ENCODE measurements at places on chromosomes 1 and 21. TPM values are rescaled to one million over a fixed set of nuclear protein-coding genes. Genes with fewer than 3 reads are reported as not detected.

AMY1C gene
- not detected for total RNA-seq

DEPDC1 gene
- total RNA-seq = 49.6 TPM

CLCA4 gene
- total RNA-seq = not detected

SPATC1L gene
- total RNA-seq = 6.9 TPM

UHMK1 gene
- 64.6 TPM for total RNA-seq

GRCh38 chr1:195763907-195764374, 844.3 kb downstream of the KCNT2 start:
- no peak for DNase-seq

- DNase-seq = no peak
Measured at GRCh38 chr1:171653796-171654195, 1.3 kb upstream of the MYOC start.

DNA sequence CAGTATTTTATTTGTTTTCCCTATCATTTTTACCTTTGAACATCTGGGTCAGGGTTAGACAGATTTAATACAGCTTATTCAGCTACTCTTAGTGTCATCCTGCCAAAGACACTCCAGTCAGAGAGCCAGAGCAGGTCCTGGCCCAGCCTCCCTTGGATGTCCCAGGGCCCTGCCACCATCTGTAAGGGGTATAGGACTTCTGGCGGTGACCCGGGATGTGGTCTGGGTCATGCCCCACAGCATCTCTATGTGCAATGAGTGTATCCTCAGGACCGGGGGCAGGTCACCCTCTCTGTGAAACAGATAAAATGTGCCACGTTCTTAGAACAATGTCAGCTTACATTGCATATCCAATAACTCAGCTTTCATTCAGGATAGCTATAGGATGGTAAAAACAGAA, 37.8 kb upstream of the PRSS38 start:
- DNase-seq = no peak

DNA sequence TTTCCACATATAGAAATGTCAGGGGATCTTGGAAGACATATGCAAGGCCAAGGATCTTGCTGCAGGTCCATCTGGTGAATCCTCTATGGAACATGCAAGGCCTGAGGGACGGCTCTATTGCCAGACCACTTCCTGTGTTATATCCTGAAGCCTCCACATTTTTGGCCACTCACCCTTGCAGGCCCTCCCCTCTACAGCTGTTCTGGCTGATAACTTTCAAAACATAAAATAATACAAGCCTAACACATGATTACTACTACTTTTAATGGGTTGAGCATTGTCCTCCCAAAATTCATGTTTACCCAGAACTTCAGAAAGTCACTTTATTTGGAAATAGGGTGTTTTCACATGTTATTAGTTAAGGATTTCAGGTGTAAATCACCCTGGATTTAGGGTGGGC, 18.5 kb upstream of the LYPLAL1 start:
- DNase-seq = no peak

- peak; percentile 35 for DNase-seq
Measured at GRCh38 chr21:14533499-14534428, 12.4 kb downstream of the SAMSN1 start.

- DNase-seq = no peak
Measured at GRCh38 chr1:246428542-246429308, 78.4 kb downstream of the SMYD3 start.

DNA sequence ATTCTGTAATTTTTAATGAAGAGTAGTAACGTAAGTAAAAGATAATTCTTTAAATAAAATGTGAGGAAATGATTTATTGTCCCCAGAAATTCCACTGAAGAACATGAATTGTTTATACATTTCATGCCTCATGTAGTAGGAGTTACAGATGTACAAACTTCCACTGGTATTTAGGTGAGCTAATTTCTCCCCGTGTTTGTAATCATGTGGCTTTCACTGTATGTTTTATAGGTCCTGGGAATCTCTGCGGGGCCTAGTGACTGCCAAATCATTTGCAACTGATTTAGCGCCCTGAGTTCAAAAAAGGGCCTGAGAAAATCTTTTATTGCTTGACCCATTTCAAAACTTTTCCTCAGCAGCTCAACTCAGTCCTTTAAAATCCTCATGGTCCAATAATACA, 30.5 kb upstream of the FASLG start:
- no peak for DNase-seq

DNA sequence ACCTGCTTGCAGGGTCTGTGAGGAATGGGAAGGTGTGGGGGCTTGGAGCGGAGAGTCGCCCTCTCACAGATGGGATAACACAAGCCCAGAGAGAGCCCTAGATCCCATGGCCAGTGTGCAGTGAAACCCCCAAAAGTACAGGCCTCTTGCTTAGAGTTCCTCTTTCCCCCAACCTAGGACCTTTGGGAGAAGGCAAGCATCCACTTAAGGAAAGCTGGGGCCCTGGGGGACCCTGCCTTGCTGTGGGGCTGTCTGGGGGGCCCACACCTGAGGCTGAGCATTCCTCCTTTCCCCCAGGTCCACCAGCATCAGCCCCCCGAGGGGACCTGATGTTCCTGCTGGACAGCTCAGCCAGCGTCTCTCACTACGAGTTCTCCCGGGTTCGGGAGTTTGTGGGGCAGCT, 1.1 kb downstream of the VWA1 start:
- no peak for DNase-seq

DNA sequence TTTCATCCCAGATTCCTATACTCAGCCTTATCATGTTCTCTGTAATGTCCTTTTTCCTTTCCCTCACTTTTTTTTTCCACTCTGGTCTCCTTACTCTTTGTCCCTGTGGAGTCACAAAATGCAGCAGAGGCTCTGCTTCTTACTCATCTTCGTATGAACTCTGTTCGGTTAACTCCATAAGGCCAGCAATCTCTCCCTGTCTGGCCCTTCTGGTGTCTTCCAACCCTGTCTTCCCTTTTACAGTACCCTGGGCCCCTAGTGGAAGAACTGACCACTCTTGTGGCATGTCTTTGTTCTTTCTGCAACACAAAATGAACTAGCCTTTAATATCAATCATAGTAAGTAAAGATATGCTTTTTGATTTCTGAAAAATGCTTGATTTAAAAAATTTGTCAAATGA, 7.1 kb downstream of the CD101 start:
- DNase-seq = no peak

DNA sequence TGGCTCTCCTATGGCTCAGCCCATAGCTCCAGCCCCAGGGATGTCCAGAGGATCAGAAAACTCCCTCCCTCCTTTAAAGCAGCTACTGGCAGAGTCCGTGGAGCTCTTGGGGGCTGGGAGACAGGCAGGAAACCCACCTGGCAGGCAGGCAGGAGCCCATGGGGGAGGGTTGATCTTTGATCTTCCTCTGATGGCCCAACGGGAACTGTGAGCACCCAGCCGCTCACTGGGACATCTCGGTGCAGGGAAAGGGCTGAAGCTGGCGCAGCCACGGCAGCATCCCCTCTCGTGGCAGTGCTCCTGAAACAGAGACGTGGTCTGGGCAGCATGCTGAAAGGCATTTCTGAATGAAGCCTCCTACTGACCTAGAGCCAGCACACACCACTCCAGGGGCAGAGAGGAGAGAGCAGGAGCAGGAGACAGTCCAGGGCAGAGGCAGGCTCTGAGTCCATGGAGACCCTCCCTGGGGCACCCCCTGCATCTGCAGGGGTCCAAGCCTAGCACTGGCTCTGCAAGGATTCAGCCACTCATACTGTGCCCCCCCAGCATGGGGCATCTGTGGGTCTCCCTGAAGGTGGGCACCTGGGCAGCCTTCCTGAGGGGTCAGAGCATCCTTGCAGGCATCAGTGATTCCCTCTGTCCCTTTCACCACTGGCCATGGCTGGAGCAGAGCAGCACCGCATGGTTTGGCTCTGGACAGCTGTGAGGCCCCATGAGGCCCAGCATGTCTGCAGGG, 4.9 kb upstream of the SLX9 start:
- DNase-seq = no peak

GRCh38 chr1:219085082-219085481, 88.6 kb upstream of the LYPLAL1 start:
- DNase-seq = no peak
